Activated CD4-positive, alpha-beta T cell treated with anti-CD3 and anti-CD28 coated beads, Interleukin-2, amount 50 U/mL, for 16 hours (primary cell): ENCODE measurements at places on chromosomes 13 and 19.
A peak's percentile ranks its signal among the peaks of the same experiment; 100 is the strongest.

- DNase-seq, result no peak
Measured at GRCh38 chr13:18948664-18949488, 232.7 kb downstream of the TUBA3C start.

- no peak for DNase-seq
Measured at GRCh38 chr19:31962561-31962996, 382.8 kb upstream of the ZNF507 start.

DNA sequence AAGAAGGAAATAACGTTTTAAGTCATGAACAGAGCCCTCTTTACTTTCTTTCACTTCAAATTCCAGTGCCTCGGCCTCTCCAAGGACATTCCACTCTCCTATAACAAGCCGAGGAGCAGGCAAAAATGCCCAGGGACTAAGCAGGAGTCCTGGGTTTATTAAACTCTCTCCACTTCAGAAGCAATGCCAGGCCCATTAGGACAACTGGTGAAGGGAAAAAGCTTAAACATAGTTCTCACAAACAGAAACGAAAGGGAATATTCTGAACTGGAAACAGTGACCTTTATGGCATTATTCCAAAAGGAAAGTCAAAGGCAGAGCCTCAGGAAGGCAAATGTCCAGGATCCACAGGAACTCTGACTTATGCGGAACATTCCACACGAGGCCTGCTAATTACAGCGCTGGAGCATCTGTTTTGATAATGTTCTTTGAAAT lies 30.9 kb upstream of the MED4 start:
- no peak for DNase-seq

DNA sequence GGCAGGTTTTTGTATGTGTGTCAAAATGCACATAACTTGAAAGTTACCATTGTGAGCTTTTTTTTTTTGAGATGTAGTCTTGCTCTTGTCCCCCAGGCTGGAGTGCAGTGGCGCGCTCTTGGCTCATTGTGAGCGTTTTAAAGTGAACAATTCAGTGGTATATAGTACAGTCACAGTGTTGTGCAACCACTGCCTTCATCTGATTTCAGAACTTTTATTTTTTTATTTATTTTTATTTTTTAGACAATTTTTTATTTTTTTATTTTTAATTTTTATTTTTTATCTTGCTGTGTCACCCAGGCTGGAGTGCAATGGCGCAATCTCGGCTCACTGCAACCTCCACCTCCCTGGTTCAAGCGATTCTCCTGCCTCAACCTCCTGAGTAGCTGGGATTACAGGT lies 15.0 kb downstream of the SLC25A42 start:
- DNase-seq, result no peak

- no peak for DNase-seq
Measured at GRCh38 chr13:97390941-97391600, 42.9 kb upstream of the RAP2A start.

DNA sequence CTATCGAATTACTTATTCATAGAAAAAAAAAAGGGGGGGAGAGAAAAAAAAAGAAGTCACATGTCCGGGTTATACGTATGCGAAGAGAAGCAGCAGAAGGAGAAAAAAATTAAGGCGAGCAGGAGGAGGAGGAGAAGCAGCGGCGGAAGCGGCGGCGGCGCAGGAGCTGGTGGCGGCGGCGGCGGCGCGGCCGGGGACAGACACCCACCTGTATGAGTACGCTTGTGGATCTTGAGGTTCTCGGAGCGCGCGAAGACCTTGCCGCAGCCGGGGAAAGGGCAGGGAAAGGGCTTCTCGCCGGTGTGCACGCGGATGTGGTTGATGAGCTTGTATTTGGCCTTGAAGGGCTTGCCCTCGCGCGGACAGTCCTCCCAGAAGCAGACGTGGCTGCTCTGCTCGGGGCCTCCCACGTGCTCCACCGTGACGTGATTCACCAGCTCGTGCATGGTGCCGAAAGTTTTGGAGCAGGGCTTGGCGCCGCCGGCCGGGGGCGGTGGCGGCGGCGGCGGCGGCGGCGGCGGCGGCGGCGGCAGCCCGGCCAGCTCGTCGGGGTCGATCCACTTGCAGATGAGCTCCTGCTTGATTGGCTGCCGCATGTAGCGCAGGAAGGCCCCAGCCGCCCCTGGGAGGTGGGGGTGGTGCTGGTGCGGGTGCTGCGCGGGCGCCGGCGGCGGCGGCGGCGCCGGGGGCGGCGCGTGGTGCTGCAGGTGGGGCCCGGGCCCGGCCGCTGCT lies 1.5 kb downstream of the ZIC5 start:
- DNase-seq, result peak; percentile 23

DNA sequence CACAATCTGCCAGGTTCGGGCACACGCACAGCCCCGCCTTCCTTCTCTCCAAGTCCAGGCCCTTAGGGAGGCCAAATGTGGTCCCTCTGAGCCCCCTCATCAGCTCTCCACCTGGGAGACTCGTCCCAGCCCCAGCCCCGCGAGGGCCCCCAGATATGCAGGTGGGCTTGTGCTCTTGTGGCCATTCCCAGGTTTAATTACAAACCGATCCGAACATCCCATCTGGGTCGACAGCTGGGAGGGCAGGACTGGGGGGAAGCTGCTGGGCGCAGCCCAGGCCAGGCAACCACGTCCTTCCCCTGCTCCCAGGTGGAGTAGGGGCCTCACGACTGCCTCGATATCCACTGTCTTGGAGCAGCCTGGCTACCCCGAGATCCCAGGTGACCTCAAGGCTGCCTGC lies 7.5 kb upstream of the C2CD4C start:
- DNase-seq, result no peak

DNA sequence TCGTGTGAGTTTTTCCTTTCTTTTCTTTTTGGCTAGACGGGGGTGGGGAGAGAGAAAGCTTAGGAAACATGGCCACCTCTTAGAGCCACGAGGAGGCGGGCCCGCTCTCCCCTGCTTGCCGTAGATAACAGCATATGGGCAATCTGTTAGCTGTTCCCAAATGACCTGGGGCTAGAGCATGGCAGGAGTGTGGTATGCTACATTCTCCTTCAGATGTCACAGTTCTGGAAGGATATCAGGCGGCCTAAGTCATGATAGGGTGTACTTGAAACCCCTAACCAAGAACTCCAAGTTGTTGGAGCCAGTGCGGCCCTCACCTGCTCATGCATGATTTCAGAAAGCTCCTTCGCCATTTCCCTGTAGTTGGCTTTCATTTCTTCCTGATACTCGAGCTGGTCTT lies 44.3 kb upstream of the SLC15A1 start:
- DNase-seq, result no peak
